ENCODE measurements at places on chromosomes 11 and 22.

DNA sequence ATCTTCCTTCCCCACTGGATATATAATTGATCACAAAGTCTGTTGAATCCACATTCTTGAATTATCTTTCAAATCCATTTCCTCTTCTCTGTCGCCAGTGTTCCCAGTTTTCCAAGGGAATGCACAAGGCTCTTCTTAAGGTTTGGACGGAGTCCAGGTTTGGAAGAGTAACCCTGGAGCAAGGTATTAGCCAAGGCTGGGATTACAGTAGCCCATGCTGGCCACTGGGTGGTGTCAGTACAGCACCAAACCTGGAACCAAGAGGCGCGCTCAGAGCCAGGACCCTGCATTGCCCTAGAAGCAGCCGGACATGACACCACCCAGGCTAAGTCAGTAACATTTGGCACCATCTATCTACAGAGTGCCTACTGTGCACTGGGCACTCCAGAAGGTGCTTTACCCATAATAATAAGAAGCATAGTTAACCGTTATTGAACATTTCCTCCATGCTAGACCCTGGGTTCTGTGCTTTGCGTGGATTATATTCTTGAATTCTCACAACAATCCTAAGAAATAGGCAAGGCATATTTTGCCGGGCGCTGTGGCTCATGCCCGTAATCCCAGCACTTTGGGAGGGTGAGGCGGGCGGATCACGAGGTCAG lies 48.0 kb upstream of the CLPB start:
- DNase-seq = peak; percentile 69

DNA sequence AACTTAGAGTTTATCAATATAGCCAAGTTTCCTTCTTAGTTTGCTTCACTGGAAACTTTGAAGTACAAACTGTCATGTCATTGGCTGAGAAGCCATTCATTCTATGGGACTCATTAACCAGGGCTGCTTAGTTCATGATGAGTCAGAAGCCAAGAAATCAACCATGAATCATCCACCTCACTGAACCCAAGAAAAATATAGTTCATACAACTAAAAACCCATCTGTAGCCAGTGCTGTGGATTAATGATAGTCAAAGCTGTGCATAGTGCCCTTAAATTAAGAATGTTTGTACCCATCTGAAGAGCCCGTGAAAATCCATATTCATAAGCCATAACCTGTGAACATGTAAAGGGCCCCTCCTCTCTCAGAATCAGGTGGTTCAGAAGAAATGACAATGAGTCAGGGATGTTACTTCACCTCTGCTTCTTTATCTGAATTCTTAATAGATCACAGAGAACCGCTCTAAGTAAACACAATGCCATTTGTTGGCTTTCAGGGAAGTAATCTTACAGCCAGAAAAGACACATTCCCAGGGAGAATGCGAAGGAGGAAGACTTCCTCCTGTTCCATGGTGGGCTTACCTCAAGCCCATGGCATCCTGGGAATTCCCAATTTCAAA lies 25.4 kb downstream of the MMP20 start:
- DNase-seq = no peak

DNA sequence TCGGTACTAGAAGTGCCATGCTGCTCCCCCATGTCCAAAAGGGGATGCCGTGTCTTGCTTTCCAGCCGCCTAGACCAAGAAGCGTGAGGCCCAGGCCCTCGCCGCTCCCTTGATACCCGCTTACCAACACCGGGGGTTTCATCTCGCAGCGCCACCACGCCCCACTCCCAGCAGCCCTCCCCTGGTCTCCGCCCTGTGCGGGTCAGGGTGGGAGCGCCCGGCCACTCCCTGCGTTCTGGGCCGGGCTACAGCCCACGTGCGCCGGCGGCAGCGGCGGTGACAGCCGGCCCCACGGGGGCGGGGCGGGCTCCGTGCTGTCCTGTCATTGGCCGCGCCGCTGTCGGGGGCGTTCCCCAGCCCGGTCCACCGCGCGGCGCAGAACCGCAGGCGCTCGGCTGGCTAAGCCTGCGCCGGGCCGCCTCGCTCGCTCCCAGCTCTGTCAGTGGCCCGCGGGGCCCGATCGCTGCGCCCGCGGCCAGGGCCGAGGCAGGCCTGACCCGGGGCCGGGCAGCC lies at the start of gene MICAL2:
Gene MICAL2, plus strand, starts transcription at position 390 of the 513 bp plus-strand sequence. CDS start 51,566 bp downstream, outside the sequence.
- DNase-seq = peak; percentile 94

GRCh38 chr11:36540998-36541397 lies 26.8 kb upstream of the RAG1 start:
- DNase-seq = no peak

DNA sequence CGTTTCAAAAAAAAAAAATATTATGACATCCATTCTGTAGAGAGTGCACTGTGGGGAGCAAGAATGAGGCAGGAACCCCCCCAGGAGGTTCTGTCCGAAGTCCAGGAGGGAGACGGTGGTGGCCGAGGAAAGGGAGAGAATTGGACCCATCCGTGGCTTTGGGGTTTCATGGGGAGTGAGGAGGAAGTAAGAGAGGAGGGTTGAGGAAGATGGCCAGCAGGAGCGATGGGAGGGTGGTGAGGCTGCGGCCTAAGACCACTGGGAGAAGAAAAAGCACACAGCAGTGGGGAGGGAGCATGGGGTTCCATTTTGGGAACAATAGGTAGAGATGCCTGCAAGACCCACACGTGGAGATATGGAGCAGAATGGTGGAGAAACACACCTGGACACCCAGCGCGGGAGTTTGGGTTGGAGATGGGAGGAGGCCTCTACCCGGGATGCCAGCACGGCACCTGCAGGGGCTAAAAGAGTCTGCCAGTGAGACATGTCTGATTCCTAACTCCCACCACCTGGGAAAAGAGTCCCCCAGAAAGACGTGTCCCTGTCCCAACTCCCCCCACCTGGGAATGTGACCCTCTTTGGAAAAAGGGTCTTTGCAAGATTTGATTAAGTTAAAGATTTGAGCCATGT lies 72.5 kb upstream of the SHANK2 start:
- no peak for DNase-seq

Measured in activated CD8-positive, alpha-beta memory T cell treated with anti-CD3 and anti-CD28 coated beads, Interleukin-2, amount 50 U/mL, for 48 hours (primary cell).